Left ventricle myocardium inferior (tissue), 1 donor: ENCODE measurements at places on chromosomes 6 and 20.

DNA sequence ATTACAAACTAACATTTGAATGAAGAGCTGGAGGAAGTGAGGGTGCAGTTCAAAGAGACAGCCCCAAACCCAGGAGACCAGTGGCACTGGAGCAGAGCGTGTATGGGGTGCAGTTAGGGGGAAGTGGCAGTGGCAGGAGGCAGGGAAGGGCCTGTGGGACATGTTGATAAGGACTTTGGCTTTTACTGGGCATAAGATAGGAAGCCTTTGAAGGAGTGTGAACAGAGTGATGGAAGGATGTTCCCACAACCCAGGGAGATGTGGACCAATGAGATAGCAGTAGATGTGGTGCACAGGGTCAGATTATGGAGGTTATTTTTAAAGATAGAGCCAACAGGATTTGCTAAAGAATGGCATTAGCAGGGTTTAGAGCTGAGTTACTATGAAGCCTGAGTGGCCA is 56.4 kb downstream of the AIG1 start:
- no peak for DNase-seq

DNA sequence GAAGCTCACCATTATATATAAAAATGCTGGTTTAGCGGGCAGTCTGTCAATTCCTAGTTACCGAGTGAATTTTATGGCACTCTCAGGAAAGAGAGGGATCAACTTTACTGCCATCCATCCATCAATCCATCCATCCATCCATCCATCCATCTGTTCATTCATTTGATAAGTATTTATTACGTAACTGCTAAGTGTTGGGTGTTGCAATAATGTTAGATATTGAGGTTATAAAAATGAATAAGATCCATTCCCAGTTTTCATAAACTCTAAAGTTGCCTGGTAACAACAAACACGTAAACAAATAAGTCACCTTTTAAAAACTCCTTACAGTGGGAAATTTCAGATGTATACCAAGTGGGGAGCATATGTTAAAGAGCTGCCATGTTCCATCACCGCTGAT is 36.8 kb downstream of the SASH1 start:
- DNase-seq: no peak

GRCh38 chr6:12068899-12069557 is 56.9 kb downstream of the HIVEP1 start:
- no peak for DNase-seq

DNA sequence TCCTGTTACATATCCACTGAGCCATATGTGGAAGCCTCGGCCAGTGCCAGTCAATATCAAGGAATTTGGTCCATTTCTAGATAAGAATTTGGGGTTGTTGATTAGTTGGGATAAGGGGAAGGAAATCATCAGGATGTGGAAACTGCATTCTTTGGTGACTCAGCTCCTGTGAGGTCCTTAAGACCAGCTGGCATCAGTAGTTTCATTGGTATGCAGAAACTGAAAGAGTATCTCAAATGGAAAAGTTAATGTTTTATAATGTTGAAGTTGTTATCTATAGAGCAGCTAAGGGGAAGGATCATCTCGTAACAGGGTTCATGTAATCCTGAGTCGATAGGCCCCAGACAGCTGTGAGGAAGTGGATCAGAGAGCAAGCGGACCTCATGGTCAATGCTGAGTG is 87.9 kb upstream of the PRND start:
- DNase-seq: no peak

DNA sequence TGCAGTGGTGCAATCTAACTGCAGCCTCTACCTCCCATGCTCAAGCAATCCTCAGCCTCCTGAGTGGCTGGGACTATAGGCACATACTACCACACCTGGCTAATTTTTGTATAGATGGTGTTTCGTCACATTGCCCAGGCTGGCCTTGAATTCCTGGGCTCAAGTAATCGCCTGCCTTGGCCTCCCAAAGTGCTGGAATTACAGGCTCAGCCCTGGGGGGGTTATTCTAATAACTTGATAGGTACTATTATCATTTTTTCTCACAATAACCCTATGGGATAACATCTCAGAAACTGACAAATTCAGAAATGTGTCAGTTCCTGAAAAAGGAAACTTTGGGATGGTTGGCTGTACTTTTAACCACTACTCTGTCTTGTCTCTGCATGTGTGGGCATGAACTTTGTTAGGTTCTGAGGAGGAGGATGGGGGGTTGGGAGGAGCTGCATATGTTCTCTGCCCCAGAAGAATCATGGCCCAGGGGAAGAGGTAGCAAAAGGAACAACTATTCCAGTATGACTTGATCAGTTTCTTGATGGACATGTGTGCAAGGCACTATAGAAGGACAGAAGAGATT is 169.9 kb downstream of the CARMIL1 start:
- no peak for DNase-seq

DNA sequence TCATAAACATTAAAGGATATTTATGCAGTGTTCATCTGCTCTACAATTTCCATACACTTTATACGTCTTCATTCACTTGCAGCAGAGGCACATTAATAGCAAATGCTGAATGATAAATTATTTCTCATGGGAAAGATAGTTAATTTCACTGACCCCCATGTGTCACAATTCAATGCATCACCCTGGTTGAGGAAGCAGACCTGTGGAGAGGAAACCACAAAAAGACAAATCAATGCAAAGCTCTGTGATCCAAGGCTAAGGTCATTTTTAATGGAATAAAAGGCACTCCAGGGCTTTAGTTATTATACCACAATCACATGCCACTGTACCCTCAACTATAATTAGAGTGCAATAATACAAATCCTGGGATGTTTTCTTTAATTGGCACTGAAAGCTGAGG is 40.3 kb upstream of the TENT5A start:
- no peak for DNase-seq

GRCh38 chr6:123716506-123716905 is 79.8 kb upstream of the TRDN start:
- DNase-seq: no peak

DNA sequence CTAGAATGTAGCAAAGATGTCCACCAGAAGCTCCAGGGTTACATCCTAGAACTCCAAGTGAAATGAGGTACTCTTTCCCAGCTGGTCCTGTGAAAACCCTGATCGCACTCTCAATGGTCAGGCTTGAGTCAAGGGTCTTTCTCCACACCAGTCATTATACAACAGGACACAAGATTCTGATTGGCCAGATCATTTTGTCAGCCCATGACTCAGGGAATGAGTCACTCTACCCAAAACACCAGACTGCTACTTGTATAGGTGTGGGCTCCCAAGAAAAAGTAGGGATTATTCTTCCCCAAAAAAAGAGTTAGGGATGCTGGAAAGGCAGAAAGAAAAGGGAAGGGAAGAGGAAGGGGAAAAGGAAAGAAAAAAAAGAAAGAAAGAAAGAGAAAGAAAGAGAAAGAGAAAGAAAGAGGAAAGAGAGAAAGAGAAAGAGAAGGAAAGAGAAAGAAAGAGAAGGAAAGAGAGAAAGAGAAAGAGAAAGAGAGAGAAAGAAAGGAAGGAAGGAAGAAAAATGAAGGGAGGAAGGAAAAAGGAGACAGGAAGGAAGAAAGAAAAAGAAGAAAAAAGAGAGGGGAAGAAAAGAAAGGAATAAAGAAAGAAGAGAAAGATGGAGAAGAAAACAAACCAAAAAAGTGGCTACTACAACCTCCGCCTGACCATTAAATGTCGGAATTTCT is 30.5 kb downstream of the ANKEF1 start:
- no peak for DNase-seq
